Effector memory CD4-positive, alpha-beta T cell (primary cell): ENCODE measurements at places on chromosomes 7 and 10.

DNA sequence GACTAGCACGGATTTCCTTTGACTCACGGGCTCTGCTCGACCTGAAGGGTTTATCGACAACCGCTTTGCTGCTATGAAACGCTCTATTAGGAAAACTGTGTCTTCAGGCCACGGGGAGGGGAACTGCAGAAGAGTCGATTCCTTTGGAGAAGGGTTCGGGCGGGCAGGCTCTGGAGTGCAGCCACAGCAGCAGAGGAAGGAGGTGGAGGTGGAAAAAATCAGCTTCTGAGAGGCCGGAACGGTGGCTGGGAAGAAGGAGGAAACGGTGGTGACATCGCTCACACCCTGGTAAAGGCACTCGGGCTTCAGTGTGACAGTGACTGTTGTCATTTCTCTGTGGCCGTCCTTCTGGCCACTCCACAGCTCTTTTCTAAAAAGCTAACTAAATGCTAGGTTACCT is 64.6 kb upstream of the MGMT start:
- H3K4me1 ChIP-seq: no peaks in the 10 kb centered on the region
- no peak overlapping the region for H3K27ac ChIP-seq
- H3K36me3 ChIP-seq: no peaks in the 10 kb centered on the region
- no peak for DNase-seq
- H3K4me3 ChIP-seq: no peak overlapping the region

DNA sequence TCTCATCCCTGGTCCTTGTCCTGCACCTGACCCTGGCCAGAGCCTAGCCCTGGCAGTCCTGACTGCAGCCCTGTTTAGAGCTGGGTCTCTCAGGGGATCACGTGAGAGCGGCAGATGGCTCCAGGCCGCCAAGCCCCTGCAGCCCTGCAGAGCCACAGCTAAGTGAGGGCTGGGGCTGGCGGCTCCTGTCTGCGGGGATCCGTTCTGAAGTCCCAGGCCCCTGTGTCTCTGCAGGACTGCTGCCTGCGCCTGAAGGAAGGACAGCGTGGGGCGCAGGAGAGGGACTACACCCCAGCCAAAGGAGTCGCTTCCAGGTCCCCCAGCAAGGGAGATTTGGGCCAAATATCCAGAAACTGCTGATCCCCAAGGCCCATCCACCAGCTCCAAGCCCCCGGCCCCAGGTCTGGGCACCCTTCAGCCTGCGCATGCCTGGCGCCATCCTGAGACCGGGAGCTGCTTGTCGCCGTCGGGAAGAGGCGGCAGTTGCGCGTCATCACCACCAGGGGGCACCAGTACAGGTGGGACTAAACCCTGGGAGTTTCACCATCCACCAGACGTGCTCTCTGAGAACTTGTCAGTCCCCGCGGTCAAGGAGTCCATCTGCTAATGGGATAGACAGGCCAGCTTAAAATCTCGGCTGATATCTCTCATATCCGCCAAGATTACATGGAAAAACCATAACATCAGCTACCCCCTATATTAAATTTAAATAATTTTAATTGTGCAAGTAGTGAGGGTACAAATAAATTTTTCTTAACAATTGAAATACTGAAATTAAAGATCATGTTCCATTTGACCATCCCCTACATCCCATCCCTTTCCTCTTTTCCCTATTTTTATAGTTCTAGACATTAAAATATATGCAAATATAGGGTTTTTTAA is 25.1 kb upstream of the GHRHR start:
- H3K36me3 ChIP-seq: no peaks in the 10 kb centered on the region
- peaks cover 5% of the 10 kb centered on the region for H3K4me1 ChIP-seq
- no peak for DNase-seq

GRCh38 chr10:14855453-14855852 is 17.3 kb downstream of the HSPA14 start:
- H3K4me1 ChIP-seq: no peaks in the 10 kb centered on the region
- no peak overlapping the region for H3K4me3 ChIP-seq
- H3K27ac ChIP-seq: no peak overlapping the region
- no peaks in the 10 kb centered on the region for H3K27me3 ChIP-seq
- peaks cover 18% of the 10 kb centered on the region for H3K36me3 ChIP-seq

GRCh38 chr7:108417926-108418325 is 38.3 kb downstream of the NRCAM start:
- H3K27ac ChIP-seq: no peak overlapping the region
- no peak for DNase-seq
- H3K36me3 ChIP-seq: no peaks in the 10 kb centered on the region
- H3K4me1 ChIP-seq: no peaks in the 10 kb centered on the region
- no peak overlapping the region for H3K4me3 ChIP-seq
- peaks cover 7% of the 10 kb centered on the region for H3K27me3 ChIP-seq

GRCh38 chr7:24864214-24864817 is 107.1 kb upstream of the GSDME start:
- DNase-seq: no peak
- H3K36me3 ChIP-seq: peaks cover 26% of the 10 kb centered on the region
- no peak overlapping the region for H3K4me3 ChIP-seq
- H3K4me1 ChIP-seq: no peaks in the 10 kb centered on the region
- H3K27me3 ChIP-seq: no peaks in the 10 kb centered on the region

DNA sequence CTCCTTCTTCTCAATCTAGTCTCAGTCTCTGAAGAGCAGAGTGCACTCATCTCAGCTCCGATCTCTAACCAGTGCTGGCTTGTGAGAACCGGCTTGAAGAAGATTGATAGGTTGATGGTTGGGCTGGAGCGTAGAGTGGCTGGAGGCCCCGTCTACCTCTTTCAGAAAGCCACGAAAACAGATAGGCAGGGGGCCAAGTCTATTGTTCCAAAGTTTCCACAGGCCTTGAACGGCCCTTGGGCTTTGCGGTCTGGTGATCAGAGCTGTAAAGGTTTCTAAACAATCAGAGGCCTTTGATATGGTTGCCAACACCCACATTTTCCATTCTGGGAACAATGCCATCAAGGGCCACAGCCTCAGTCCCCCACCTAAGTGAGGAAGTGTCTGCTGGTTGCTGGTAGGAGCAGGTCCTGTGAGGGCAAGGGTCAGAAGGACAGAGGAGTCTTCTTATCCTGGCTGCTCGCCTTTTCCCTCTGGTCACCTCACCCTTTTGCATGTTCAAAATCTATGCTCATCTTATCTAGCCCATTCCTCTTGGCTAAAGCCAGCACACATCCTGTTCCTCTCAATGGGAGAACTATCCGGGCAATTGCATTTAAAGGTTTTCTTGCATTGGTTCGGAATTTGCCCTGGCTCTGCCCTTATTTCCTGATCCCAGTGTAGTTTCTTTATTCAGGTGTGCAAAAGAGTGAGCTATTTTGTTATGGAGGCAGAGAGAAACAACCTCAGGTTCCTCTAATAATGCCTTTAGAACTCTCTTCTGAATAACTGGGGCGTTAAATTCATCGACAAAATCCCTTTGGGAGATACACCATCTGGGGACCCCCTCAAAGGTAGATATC is 70.3 kb upstream of the KMT2E start:
- H3K4me1 ChIP-seq: peaks cover 42% of the 10 kb centered on the region
- DNase-seq: peak; percentile 72
- peak overlapping the region; percentile 97 for H3K27ac ChIP-seq
- H3K4me3 ChIP-seq: peak overlapping the region; percentile 9
- no peaks in the 10 kb centered on the region for H3K27me3 ChIP-seq

DNA sequence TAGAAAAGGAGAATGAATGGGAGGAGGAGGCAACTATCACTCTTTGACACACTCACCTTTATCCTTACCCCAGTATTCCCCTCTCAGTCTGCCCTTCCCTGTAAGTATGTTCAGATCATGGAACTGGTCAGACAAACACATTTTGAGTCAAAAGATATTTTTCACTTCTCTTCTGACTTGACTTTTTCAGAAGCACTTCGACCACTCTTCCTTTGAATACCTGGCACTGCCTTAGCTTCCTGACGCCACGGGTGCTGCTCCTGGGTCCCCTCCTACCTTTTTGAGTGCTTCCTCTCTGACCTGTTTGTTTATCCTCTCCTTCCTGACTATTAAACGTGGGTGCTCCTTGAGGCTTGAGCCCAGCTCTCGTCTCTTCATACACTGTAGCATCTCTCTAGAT is 19.8 kb upstream of the C10orf67 start:
- no peaks in the 10 kb centered on the region for H3K27me3 ChIP-seq
- H3K27ac ChIP-seq: peak overlapping the region; percentile 63
- peaks cover 36% of the 10 kb centered on the region for H3K4me1 ChIP-seq
- H3K4me3 ChIP-seq: no peak overlapping the region
- H3K36me3 ChIP-seq: no peaks in the 10 kb centered on the region

GRCh38 chr10:46254467-46254866 is 32.3 kb upstream of the ANTXRL start:
- H3K27me3 ChIP-seq: no peaks in the 10 kb centered on the region
- H3K4me3 ChIP-seq: no peak overlapping the region
- peaks cover 40% of the 10 kb centered on the region for H3K36me3 ChIP-seq
- no peak for DNase-seq

GRCh38 chr10:33521062-33521461 is 186.6 kb upstream of the NRP1 start:
- no peak for DNase-seq
- no peaks in the 10 kb centered on the region for H3K27me3 ChIP-seq
- H3K4me1 ChIP-seq: no peaks in the 10 kb centered on the region
- H3K27ac ChIP-seq: no peak overlapping the region
- no peak overlapping the region for H3K4me3 ChIP-seq

DNA sequence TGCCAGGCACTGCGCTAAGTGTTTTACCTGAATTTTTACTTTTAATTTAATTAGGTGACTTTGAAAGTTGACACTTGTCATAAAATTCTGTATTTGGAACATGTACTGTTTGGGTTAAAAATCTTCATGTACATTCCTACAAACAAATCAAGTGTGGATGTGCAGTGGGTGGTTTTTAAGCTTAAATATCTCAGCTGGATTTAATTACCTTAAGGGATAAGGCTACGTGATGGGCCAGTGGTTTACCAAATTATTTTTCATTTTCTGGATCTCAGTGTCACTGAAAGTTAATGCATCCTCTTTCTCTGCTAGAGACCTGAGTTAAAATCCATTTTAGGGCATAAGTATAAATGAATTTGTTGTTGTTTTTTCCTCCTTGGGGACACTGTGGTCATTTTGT is 51.1 kb downstream of the EXOC4 start:
- H3K36me3 ChIP-seq: peaks cover 24% of the 10 kb centered on the region
- no peak for DNase-seq
- H3K4me3 ChIP-seq: no peak overlapping the region
- H3K27ac ChIP-seq: no peak overlapping the region

DNA sequence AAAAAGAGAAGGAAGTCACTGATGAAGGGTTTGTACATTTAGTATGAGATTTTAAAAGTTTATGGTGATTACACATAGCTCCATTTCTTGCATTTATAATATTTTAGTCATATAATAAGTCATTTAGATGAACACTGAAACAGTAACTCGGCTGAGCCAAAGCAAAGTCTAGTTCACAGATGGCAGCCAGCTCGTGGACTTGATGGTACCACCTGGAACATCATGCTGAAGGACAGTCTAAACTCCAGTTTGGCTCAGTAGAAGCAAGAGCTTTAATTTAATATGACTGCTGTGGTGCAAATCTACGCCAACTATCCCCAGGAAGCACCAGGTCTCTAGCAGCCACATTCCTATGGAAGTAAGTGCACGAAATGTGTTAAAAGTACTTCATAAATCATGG is 16.4 kb downstream of the SRI start:
- H3K4me1 ChIP-seq: no peaks in the 10 kb centered on the region
- H3K36me3 ChIP-seq: peaks cover 38% of the 10 kb centered on the region
- DNase-seq: no peak
- H3K27me3 ChIP-seq: no peaks in the 10 kb centered on the region
- H3K27ac ChIP-seq: no peak overlapping the region

GRCh38 chr7:109696723-109697122 is 1127.0 kb downstream of the DNAJB9 start:
- H3K4me3 ChIP-seq: no peak overlapping the region
- H3K4me1 ChIP-seq: no peaks in the 10 kb centered on the region
- H3K27ac ChIP-seq: no peak overlapping the region
- H3K36me3 ChIP-seq: no peaks in the 10 kb centered on the region
- no peaks in the 10 kb centered on the region for H3K27me3 ChIP-seq
- DNase-seq: no peak

GRCh38 chr10:109996225-109996624 is 11.6 kb upstream of the ADD3 start:
- no peaks in the 10 kb centered on the region for H3K36me3 ChIP-seq
- H3K27me3 ChIP-seq: no peaks in the 10 kb centered on the region
- H3K27ac ChIP-seq: no peak overlapping the region
- no peak overlapping the region for H3K4me3 ChIP-seq
- no peak for DNase-seq

DNA sequence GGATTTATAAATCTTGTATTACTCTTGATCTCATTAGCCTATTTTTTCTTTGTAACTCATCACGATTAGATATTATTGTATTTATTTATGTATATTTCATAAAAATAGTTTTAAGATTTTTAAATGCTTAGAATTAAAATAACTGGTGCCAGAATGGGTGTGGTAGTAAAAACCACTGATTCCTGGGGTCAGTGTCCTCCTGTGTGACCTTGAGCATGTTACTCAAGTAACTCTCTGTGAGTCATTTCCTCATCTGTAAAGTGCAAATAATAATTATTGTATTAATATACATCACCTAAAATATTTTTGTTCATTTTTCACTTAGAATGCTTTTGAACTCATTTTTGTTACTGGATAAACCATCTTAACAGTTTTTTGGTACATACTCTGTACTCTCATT is 91.3 kb upstream of the TMEM229A start:
- no peak overlapping the region for H3K4me3 ChIP-seq
- DNase-seq: no peak
- H3K27me3 ChIP-seq: no peaks in the 10 kb centered on the region
- H3K27ac ChIP-seq: no peak overlapping the region
- H3K4me1 ChIP-seq: no peaks in the 10 kb centered on the region

DNA sequence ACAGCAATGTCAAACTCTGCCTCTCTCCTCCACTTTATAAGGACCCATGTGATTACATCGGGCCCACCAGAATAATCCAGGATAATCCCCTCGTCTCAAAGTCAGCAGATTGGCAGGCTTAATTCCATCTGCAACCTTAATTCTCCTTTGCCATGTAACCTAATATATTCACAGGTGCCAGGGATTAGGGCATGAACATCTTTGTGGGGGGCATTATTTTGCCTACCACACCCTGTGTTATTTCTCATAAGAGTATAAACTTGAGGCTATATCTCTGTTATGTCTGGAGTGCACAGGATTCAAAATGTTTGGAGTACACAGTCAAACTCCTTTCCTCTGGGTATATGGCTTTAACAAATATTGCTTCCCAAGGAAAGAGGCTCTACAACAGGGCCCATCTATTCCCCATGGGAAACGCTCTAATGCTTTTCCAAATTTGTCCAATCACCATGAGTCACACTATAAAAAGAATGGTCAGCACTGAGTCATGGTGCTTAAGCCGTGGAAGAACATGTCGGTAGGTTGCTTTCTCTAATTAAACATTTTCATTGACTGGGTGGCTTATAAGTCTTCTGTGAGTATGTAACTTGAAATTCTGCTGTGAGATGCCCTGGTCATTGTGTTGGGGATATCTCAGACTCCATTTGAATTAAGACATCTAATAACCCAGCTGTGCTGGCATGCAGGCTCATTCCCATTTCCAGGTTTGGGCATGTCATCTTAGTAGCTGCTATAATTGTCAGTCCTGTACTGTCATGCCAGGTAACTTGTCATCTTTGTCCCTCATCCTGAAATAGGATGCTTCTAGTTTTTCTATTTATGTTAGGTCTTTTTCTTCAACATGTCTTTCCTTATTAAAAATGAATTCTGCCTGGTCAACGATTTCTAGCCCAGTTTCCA is 11.5 kb upstream of the AKR1B10 start:
- no peaks in the 10 kb centered on the region for H3K36me3 ChIP-seq
- DNase-seq: no peak
- no peaks in the 10 kb centered on the region for H3K4me1 ChIP-seq
- no peak overlapping the region for H3K4me3 ChIP-seq
- no peak overlapping the region for H3K27ac ChIP-seq

GRCh38 chr7:114973147-114973546 is 51.3 kb downstream of the MDFIC start:
- H3K4me3 ChIP-seq: no peak overlapping the region
- no peaks in the 10 kb centered on the region for H3K36me3 ChIP-seq
- no peak for DNase-seq
- H3K27ac ChIP-seq: no peak overlapping the region
- H3K27me3 ChIP-seq: no peaks in the 10 kb centered on the region
